RCC 7860 (cell line): ENCODE measurements at places on chromosomes 4 and X.
A peak's percentile ranks its signal among the peaks of the same experiment; 100 is the strongest.

- no peak for DNase-seq
Measured at GRCh38 chr4:134935320-134935719, 733.7 kb upstream of the PABPC4L start.

GRCh38 chr4:132827522-132827921 lies 321.6 kb upstream of the PCDH10 start:
- DNase-seq: no peak

GRCh38 chr4:52619591-52619931 lies 39.5 kb downstream of the USP46 start:
- DNase-seq: no peak

DNA sequence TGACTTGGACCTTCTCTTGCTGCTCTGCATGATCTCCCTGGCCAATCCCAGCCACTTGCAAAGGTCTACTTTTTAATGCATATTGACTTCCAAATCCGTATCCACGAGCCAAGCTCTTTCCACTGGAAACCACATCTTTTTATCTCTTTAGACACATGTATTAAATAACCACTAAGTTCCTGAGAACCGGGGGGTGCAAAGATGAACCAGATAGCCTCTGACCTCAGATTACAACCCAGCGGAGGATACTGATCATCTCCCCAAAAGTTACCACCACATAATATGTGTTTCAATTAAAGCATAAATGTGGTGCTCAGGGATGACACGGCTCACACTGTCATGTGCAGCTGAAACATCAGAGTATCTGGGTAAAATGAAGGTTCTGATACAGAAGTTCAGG lies 40.4 kb upstream of the FAM9B start:
- no peak for DNase-seq

- no peak for DNase-seq
Measured at GRCh38 chr4:142329313-142329712, 516.8 kb downstream of the INPP4B start.

DNA sequence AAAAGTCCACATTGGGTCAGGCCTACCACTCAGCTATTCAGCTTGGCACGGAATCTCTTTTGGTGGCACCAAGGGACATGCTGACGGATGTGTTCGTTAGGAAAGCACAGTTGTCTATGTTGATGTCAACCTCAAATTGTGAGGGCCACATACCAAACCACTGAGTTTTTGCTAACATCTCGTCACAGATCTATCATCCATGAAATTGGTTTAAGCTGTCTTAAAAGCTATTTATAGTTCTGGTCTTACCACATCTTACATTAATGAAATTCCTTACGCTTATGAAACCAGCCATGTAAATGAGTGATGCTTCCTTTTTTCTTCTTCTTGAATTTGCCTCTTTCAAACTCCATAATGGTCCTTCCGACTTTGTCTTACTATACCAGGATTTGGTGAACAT lies 101.5 kb downstream of the MGST2 start:
- DNase-seq: peak; percentile 26

DNA sequence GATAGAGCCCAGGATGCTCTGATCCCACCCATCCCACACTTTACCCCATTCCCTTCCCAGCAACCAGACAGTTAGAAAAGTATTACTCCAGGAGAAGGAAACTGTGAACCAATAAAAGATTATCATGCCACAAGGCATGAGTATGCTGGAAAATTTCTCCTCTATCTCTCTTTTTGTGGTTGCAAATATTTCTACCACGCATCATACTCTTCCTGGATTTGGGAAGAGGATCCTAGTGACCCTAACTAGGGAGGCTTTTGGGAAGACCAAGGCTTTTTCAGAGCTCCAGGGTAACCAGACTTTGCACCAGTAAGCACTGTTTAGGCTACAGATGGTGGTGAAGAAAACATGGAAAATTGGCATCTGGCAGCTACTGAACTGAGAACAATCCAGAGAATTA lies 257.6 kb upstream of the CLNK start:
- DNase-seq: no peak

- no peak for DNase-seq
Measured at GRCh38 chrX:68889249-68889648, 60.4 kb downstream of the EFNB1 start.

DNA sequence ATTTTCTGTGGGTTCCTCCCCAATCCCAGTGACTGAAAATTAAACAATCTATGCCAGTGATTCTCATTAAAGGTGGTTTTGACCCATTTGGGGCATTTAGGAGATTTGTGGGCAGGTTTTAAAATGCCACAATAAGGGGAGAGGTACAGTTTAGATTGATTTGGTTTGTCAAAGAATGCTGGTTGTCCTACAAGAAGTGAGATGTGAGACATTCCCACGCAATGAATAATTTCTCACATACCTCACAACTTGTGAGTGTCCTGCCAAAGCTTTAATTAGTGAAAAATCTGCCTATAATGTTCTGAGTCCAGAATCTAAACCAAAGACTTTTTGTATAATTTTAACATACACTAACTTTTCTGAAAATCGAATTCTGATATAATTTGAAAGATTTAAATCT lies 199.4 kb downstream of the MAPK10 start:
- no peak for DNase-seq

GRCh38 chr4:136203199-136203598 lies 1329.1 kb downstream of the PCDH18 start:
- DNase-seq: no peak

GRCh38 chr4:103054030-103054429 lies 22.5 kb downstream of the SLC9B2 start:
- no peak for DNase-seq

DNA sequence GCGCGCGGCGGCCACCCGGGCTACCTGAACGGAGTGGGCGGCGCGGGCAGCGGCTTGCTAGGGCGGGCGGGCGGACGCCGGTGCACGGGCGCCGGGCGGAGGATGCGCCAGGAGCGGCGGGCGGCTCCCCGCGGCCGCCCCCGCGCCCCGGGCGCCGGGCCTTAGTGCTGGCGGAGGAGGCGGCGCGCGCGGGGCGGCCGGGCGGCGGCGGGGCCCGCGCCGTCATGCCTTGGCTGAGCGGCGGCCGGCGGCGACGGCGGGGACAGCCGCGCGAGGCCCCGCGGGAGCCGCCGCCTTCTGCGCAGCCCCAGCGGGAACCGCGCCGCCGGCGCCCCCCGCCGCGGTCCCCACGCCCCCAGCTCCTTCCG lies 48.2 kb downstream of the CLDN34 start:
- no peak for DNase-seq

DNA sequence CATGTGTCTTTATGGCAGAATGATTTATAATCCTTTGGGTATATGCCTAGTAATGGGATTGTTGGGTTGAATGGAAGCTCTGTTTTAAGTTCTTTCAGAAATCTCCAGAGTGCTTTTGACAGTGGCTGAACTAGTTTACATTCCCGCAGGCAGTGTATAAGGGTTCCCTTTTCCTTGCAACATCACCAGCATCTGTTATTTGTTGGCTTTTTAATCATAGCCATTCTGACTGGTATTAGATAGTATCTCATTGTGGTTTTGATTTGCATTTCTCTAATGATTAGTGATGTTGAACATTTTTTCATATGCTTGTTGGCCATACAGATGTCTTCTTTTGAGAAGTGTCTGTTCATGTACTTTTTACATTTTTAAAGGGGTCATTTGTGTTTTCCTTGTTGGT lies 129.8 kb downstream of the TBCK start:
- DNase-seq: no peak

DNA sequence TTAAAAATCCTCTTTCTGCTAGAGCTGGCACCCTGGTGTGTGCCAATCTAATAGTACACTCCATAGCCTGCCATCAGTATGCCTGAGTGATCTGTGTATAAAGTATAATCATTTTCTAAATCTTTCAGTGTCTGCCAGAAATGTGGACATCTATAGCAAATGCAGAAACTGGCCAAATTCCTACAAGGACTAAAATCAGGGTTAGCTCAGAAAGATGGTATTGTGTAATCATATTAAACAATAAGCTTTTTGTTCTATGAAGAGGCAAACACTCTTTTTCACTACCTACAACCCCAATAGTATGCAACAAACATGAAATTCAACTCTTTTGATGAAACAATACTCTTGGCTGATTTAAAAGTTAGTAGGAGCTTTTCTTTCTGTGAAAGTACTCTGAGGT lies 7.7 kb upstream of the TXLNG start:
- no peak for DNase-seq

- no peak for DNase-seq
Measured at GRCh38 chr4:10478621-10479020, 21.4 kb upstream of the ZNF518B start.

DNA sequence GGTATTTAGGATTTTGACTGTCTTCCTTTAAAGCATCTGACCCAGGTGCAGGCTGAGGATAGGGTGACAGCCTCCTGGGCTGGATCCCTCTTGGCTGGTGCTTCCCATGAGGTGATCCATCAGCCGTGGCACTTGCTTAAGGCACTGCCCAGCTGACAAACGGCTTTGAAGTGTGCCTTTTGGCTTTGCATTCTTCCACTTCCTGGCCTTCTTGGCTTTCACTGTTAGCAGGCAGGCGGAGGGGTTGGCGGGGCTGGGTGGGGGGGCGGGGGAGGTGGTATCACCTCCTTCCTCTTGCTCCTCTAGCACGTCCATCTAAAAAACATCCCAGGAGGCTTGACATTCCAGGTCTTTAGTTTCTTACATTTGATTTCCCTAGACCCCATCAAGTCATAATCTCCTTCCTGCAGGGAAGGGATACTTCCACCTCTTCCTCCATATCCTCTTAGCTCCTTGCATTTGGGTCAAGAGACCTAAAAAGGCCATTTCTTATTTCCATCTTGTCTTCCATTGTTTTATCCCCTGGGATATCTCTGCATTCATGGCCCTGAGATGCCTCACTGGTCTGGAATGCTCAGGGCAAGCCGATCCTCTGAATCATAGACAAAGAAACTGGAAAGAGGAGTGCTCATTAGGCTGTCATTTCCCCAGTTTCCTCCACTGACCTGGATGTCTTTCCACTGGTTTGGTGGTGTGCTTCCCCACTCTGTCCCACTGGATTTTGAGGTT lies 11.3 kb upstream of the APLN start:
- DNase-seq: peak; percentile 81

DNA sequence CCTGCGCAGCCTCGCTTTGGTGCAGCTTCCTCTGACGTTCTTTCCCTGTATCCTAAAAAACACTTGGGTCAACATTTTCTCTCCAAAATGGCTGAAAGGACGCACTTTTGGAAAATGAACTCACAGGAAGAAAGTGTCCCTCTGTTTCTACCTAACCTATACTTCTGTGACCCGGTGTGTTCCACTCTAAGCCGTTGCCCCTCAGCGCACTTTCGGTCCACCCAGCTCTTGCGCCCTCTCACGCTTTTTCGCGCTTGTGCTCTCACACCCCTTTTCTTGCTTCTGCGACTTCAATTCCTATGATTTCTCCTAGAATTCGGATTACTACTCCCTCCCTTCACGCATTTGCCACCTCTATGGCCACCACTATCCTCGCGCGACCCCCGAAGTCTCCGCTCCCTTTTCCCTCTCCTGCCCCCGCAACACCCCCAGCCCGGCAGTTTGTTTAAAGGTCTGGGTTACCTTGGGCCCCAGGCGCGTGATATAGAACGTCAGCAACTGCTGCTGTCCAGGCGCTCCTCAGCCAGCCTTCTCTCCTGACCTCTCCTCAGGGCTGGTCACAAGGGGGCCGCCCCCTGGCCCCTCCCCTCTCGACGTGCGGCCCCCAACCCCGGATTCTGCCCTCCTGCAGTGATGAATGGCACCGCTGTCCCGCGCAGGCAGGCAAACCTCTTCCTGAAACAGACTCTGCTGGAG lies at the start of gene USP51:
Gene USP51, minus strand, starts transcription at position 535 of the 696 bp plus-strand sequence. CDS start 909 bp downstream, outside the sequence.
- DNase-seq: no peak

DNA sequence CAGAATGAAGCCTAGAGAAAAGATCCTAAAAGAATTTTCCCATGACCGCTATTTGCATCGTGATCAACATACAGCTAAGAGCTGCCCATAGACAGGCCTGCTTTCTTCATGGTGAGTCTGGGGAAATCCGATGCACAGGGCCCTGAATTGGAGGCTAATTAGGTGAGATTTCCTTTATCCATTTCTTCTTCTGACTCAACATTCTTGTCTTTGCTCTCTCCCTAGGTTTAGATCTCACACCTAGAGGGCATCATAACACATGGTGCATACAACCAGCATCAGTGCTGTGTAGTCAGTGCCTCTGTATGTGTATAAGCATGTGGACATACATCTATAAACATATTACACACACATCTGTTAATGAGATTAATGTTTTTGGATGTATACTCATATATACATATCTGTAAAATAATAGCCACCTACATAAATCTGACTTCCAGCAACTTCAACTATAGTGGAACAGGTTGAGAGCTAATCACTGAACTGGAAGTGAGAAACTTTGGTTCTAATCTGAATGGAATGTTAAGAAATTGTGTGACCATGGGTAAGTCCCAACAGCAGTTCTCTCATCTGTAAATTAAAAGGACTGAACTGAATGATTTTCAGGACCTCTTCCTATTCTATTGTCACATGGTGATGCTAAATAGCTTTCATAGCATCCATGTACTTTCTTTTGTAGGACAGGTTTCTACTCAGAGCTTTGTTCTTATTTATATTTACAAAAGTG lies 17.5 kb downstream of the GATB start:
- peak; percentile 9 for DNase-seq

- DNase-seq: no peak
Measured at GRCh38 chr4:27176400-27176799, 315.8 kb downstream of the STIM2 start.

GRCh38 chr4:173420324-173420752 lies 21.4 kb upstream of the SCRG1 start:
- DNase-seq: no peak

- peak; percentile 86 for DNase-seq
Measured at GRCh38 chr4:47531241-47531953, 46.3 kb downstream of the ATP10D start.

DNA sequence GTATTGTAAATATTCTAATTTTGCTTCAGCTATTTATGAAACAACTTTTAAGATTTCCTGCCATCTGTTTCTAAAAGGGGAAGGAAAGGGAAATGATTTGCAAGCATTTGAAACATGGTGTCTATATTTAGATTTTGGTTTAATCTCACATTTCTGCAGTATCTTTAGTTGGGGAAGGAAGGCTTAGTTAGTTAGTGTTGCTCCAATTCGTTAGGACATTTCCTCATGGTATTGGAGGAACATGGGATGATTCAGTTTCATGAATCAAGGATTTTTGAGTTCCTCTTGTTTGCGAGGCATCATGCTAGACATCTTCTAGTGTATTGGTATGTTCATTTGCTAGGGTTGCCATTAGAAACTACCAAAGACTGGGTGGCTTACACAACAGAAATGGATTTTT lies 20.5 kb upstream of the TMEM192 start:
- no peak for DNase-seq
